ENCODE measurements at places on chromosomes 11 and 22. TPM values are rescaled to one million over a fixed set of nuclear protein-coding genes. Genes with fewer than 3 reads are reported as not detected.

- no peak for DNase-seq
Observed at GRCh38 chr22:28141614-28142013, 222.6 kb upstream of the PITPNB start.

Gene RHOD
- 85.2 TPM for total RNA-seq

DNA sequence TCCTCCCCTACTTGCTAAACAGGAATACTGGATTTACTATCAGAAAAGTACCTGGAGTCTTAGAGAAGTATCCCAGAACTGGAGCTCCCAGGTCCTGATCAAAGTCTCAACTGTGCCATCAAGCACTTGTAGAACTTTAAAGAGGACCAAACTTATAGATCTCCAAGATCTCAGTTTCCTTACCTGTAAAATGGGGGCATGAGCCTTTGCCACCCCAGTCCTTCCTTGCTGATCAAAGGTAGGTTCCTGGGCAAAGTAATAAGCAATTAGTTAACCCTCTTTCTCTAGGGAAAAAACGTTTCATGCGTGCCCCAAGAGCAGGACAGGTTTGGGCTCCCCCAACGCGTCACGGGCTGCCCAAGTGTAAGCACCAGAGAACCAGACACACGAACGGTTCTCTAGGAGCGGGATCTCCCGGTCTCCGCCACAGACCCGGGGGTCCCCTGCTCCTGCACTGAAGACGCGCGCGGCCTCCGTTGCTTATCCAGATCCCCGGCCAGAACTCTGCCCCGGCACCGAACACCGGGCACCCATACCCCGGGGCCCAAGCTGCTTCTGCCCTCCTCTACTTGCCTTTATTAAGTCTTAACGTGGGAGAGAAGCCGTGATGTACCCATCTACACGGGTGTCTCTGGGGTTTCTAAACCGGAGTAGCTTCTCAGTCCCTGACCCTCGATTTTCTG is 505 bp downstream of the ZNF214 start:
- DNase-seq: peak; percentile 32

GRCh38 chr11:96097844-96098421 is 174.0 kb upstream of the MTMR2 start:
- no peak for DNase-seq

Gene ANKK1
- not detected for total RNA-seq
